ENCODE measurements at places on chromosomes 7 and 10. TPM values are rescaled to one million over a fixed set of nuclear protein-coding genes. Genes with fewer than 3 reads are reported as not detected.

HOXA7 gene
- total RNA-seq: not detected

ADAM12 gene
- total RNA-seq: not detected

CALN1 gene
- 0.17 TPM for total RNA-seq

CAV1 gene
- 0.15 TPM for total RNA-seq

MGMT gene
- 19.5 TPM for total RNA-seq

FRMPD2 gene
- not detected for total RNA-seq

FZD1 gene
- total RNA-seq: 0.24 TPM

GIMAP1 gene
- total RNA-seq: 124 TPM

PNLIP gene
- total RNA-seq: not detected

ZNF488 gene
- not detected for total RNA-seq

TLX1 gene
- not detected for total RNA-seq

ABCB1 gene
- total RNA-seq: 12.0 TPM
